NCI-H2171 (cell line): ENCODE measurements at places on chromosomes 4 and X.

DNA sequence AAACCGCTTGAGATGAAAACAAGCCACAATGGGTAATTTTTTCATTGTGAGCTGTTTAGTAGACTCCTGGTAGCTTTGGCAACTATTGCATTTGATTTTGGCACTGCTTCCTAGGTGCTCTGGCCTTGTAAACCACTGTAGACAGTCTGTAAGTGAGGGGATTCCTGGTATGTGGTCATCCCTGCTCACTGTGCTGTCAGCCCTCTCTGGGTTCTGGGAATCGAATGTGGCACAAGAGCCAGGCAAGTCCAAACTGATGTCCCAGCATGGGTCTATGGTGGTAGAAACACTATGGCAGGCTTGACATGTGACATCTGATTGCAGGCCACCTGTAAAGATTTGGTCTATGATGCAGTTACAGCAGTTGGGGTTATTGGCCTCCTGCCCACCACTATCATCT, 2.5 kb downstream of the USP51 start:
- DNase-seq, result no peak

DNA sequence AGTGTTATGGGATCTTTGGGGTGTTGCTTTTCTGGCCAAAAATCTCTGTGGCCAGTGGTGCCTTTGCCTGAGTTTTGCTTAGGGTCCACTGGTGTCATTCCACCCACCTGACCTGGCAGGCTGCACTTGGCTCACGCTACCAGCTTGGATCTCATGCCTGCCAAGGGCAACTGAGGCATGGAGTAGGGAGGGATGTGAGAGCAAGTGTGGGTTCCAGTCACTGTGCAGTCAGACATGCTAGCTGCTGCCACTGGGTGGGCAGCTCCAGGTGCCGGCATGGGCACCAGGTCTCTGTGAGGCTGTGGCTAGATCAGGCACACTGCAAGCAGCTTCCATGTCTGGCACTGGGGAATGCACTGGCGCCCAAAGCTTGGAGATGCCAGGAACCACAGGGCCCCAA, 424.1 kb downstream of the PRR32 start:
- no peak for DNase-seq

- no peak for DNase-seq
These were observed 13.0 kb upstream of the IRAK1 start for GRCh38 chrX:154032653-154033052.

GRCh38 chrX:153766098-153766817, 2.2 kb downstream of the PLXNB3 start:
- no peak for DNase-seq

DNA sequence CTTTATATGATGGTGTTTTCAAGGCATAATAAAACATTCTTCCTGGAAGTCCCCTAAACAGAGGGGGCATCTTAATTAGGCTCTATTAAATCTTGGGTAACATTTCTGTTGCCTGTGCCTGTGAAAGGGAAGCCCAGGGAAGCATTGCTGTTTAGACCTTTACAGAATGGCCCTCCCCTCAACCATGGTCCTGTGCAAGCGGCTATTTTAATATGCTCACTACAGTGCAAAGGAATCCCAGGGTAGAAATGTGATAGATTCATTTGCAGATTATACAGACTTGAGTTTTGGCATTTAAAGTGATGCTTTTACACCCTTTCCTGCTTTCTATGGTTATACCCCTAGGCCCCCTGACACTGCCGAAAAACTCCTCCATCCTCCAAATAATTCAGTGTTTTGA, 65.3 kb downstream of the CLCN5 start:
- no peak for DNase-seq

DNA sequence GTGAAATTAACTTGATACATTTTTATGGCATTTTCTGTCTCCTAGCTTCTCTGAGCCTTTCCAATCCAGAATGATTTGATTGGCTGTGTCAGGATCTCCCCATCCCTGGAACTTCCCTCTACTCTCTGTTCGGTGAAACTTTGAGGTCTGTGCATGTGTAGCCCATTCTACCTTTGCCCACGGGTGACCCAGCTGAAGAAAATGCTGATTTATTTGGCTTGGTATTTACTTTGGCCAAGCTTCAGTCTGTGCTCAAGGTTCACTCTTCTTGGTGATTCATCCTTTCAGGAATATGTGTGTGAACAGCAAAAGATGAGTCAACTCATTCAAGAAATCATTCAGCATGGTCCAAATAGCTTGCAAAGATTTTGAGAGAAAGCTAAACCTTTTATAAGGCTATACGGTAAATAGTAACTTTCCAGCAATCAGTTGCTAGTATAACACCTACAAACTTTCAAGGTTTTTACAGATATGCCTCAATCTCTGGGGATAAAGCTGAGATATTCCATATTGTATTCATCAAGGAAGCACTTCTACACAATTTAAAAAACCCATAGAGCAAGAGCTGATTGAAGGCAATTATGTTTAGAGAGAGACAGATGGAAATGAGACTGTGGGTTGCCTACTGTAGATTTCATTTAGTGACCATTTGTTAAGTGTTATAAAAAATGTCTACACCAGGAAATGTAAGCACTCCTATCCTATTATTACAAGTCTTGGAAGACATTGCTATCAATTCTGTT, 233.9 kb upstream of the CXXC4 start:
- no peak for DNase-seq

DNA sequence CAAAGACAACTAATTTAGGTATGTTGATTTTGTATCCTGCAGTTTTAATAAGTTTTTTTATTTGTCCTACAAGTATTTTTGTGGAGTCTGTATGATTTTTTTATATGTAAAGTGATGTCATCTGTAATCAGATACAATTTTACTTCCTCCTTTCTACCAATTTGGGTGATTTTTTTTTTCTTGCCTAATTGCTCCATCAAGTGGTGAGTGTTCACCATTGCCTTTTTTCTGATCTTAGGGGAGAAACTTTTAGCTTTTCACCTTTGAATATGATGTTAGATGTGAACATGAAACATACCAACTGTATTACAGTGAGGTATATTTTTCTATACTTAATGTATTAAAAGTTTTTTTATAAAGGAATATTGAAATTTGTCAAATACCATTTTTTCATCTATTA, 362.3 kb downstream of the PABPC4L start:
- DNase-seq, result no peak

DNA sequence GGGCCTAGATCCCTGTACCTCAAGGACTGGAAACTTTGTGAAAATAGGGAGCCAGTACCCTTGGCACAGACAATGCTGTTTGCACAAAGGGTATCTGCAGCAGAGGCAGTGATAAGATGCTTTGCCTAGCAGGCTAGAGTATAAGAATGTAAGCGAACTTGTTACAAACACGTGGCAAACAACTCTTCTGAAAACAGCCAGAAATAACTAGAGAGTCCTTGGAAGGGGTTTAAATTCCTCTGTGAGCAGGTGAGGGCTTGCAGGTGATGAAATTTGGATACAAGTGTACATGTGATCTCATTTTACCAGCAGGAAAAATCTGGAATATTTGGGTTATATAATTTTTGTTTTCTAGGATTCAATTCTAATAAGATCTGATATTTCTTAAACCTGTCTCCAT, 18.6 kb upstream of the ACSL4 start:
- no peak for DNase-seq

DNA sequence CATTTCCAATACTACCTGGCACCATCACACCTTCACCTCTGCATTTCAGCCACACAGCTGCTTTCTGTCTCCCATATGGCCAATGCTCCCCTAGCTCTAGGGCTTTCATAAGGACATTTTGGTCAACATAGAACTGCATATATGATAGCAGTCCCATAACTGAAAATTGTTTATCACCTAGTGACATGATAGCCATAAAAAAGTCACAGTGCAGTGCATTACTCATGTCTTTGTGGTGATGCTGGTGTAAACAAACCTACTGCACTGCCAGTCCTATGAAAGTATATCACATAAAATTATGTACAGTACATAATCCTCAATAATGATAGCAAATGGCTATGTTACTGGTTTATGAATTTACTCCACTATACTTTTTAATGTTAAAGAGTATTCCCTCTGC, 221.0 kb downstream of the NAF1 start:
- DNase-seq, result no peak

- no peak for DNase-seq
These were observed 37.1 kb downstream of the HEPH start for GRCh38 chrX:66200855-66201795.

DNA sequence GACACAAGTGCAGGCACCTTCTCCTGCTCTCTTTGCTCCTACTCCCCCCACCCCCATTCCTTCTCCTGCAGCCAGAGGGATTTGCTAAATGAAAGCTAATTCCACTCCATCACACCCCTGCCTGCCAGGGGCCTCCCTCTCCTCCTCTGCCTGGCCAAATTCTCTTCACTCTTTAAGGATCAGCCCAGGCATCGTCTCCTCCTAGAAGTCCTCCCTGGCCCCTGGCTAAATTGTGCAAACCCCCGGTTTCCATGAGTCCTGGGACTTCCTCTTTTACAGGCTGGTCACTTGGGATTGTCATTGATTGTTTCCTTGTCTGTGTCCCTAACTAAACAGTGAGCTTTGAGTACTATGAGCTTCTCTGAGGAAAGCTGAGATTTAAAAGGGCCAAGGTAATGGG, 8.7 kb upstream of the ABLIM2 start:
- no peak for DNase-seq

DNA sequence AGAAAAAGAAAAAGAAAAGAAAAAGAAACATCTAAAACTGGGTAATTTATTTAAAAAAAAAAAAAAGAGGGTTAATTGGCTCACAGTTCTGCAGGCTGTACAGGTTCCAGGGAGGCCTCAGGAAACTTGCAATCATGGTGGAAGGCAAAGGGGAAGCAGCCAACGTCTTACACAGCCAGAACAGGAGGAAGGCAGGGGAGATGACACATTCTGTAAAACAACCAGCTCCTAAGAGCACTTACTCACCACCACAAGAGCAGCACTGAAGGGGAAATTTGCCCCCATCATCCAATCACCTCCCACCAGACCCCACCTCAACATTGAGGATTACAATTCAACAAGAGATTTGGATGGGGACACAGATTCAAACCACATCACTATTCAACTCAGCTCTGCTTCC, 36.8 kb upstream of the TMEM184C start:
- no peak for DNase-seq

- no peak for DNase-seq
These were observed 509.1 kb downstream of the IQCM start for GRCh38 chr4:149306537-149306936.

GRCh38 chr4:141763374-141763773, 127.0 kb downstream of the IL15 start:
- no peak for DNase-seq

DNA sequence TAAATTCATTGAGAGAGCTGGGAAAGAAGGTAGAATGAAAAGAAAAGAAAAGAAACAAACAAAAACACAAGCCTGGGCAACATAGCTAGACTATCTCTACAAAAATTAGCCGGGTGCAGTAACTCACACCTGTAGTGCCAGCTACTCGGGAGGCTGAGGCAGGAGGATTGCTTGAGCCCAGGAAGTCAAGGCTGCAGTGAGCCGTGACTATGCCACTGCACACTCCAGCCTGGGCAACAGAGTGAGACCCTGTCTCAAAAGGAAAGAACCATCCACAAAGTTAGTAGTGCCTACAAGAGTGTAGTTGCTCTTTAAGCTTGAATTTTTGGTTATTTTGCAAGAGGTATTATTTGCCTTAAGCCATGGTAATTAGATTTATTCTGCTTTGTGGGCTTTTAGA, 157.7 kb downstream of the CBR4 start:
- no peak for DNase-seq

GRCh38 chr4:173910891-173911290, 372.6 kb downstream of the FBXO8 start:
- no peak for DNase-seq

DNA sequence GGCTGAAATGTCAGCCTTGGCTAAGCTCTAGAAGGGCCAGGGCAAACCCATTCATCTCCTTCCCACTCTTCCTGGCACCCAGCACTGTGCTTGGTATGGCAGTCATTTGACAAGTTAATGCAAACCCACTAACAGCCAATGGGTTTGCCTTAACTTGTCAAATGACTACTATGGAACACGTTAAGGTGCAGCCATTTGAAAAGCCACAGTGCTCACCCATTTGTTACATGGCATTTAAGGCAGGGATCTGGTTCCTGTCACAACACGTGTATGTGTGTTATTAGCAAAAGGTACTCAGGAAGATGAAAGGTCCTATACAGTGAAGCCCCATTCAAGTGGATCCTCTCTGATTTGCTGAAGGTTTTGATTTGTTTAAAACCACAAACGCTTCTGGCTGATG, 7.2 kb downstream of the CRMP1 start:
- no peak for DNase-seq

DNA sequence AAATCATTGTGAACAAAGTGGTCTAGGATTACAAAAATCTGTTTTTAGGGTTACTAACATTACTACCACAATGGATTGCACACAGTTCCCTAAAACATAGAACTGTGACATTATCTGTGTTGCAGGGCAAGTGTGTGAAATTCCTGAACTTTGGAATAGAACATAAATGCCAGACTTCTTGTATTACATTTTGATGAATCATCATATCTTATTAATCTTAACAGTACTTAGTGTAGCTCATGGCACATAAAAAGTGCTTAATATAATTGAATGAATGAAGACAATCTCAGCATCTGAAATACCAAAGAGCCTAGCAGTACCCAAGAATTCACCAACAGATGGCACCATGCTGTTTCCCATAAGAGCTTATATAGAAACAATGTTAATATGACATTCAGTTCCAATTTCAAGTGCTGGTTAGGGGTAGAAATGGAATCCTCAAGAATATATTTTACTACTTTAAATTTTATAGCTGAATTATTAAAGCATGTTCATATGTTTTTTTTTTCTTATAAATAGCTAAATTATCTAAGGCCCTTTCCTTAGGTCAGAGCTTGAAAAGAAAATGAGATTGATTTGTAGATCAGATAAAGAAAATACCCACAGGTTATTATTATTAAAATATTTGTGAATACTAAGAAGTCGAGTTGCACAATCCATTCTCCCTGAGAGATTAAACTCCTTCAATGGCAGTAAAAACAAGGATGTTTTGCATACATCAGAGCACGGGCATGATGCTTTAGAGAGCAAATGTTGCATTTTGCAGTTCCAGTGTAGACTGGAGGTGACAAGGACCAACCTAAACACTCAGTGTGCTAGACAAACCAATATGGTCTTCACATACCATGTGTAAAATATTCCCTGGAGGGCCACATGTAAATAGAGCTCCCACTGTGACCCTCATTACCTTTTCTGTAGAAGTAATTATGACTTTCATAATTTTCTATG, 25.7 kb upstream of the SHISA3 start:
- DNase-seq, result peak; percentile 0

DNA sequence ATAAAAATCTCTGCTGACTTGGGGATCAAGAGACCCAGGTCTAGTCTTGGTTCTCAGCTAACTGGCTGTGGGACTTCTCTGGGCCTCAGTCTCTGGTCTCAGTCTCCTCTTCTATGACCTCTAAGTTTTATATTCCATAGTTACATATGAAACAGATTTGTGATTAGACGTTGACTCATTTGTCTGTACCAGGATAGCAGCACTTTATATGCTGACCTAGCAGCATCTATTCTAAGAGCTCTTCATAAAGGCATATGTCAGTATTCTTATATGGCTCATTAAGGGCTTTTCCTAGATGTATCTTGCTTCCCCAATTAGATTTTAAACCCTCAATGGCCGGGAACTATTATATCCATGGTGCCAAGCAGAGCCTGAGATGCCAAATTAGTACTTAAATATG, 12.7 kb downstream of the GRPR start:
- no peak for DNase-seq
